ENCODE measurements at places on chromosomes 4 and X. TPM values are rescaled to one million over a fixed set of nuclear protein-coding genes. Genes with fewer than 3 reads are reported as not detected.

ZNF630 gene
- total RNA-seq = 0.46 TPM

TCEAL9 gene
- 80.7 TPM for total RNA-seq

GRCh38 chr4:25844961-25845712, 17.7 kb downstream of the SEL1L3 start:
- DNase-seq = no peak

DNA sequence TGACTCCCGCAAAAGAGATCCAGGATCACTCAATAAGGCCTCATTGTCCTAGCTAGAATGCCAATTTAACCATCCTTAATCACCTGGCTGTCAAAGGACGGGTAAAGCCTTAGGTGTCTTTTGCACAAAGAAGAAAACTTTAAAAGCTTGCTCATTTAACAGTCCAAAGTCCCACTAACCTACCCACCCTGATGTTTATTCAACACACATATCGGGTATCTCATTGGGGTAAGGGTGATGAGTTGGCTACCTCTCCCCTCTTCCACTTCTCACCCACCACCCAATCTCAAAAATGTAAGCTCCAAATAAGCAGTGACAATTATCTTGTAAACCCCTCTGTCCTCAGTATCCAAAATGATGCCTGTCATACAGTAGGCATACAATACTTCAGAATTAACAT, 988 bp upstream of the SRD5A3 start:
- no peak for DNase-seq

DNA sequence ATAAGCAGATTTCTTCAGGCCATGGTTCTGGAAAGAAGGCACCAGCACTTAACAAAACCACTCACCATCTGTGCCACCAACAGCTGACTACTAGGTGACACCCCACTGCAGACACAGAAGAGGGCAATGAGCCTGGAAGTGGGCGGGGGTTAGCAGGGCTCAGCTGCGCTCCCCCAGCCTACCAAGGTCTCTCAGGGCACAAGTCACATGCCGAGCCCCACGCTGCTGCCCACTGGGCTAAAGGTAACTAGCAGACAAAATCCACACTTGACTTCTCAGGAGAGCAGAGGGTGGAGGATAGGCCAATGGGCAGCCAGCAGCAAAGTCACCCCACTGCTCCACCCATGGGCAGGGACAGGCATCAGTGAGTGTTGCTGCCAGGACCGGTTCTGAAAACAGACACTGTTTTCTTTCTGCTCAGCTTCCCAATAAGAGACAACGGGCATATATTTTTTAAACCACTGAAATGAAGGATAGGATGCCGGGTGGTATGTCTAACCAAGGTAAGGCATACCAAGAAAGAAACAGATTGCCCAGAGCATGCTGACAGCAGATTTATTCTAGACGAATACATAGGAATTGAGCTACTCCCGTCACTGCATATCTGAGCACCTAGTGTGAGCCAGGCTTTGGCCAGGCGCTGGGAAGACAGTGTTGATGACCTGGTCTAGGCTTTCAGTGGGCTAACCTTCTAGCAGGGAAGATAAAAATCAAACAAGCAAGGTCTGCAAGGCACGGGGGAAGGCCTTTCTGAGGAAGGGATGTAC, 20.1 kb downstream of the ACSL1 start:
- DNase-seq = no peak

DNA sequence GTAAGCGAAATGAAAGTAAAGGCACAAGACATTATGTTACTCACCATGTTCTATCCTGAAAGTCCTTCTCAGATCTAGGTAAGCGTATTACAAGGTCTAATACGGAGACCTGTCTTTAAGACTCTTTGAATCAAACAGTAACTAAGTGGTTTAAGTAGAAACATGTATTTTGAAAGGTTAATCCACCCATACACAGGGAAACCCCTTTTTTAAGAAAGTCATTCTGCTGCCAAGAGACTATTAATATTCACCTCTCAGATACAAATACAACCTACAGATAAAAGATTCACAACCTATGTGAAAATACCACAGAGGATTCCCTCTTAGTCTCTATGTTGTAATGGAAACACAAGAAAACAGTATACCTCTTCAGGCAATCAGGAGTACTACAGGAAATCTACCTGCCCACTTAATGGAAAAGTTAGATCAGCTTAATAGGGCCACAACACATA, 63.2 kb upstream of the TNIP3 start:
- DNase-seq = no peak

All from HFFc6 (cell line).